ENCODE measurements at places on chromosomes 4 and X.
A peak's percentile ranks its signal among the peaks of the same experiment; 100 is the strongest.

GRCh38 chr4:1982124-1983052, 26.4 kb downstream of the NELFA start:
- no peak for DNase-seq

- no peak for DNase-seq
Measured at GRCh38 chr4:11633430-11633829, 204.7 kb upstream of the HS3ST1 start.

GRCh38 chrX:129759576-129760061, 20.1 kb upstream of the SASH3 start:
- DNase-seq = peak; percentile 60

- DNase-seq = no peak
Measured at GRCh38 chr4:180571516-180572055, 1671.6 kb upstream of the TENM3 start.

Measured in activated naive CD4-positive, alpha-beta T cell treated with Interleukin-2 at 50 U/mL for 16 hours (primary cell).